ENCODE measurements at places on chromosomes 12 and 14.

GRCh38 chr14:36579001-36579555 lies 3.3 kb downstream of the NKX2-8 start:
- DNase-seq: no peak

DNA sequence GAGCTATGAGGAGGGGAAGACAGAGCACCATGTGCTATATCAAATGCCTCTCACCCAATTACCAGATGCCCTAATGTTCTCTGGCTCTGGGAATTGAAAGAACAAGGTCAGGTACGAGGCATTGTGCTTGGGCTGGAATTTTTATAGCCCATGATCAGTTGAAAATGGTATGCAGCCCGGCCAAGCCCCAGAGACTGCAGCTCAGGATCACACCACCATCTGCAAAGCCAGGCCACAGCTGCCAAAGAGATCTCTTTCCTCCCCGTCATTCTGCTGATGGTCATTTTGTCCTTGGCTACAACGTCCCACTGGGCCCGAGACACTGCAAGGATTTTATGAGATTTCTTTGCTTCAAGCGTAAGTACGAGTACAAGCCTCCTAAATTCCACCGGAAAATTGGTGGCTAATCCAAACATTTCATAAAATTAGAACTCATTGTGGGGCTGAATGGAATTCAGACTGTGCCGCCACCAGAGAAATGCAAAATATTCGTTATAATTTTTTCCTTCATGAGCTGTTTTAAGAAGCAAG lies 15.1 kb downstream of the NUAK1 start:
- DNase-seq: no peak

- no peak for DNase-seq
Measured at GRCh38 chr12:44217146-44217883, 381.4 kb downstream of the TMEM117 start.

DNA sequence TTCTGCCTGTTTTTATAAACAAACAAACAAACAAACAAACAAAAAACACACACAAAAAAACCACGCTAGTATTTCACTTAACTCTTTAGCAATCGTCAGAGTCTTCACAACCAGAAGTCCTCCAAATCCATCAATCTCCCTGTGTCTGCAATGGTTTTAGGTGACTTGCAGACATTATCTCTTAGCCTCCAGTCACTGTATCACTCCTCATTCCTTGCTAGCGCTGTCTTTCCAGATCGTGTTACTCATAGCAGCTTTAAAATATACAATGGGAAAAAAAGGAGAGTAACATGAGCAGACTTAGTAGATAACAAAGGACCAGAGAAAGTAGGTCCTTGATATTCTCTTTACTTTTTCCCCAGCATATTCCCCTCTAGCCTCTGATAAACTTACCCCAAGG lies 15.5 kb upstream of the ETNK1 start:
- no peak for DNase-seq

DNA sequence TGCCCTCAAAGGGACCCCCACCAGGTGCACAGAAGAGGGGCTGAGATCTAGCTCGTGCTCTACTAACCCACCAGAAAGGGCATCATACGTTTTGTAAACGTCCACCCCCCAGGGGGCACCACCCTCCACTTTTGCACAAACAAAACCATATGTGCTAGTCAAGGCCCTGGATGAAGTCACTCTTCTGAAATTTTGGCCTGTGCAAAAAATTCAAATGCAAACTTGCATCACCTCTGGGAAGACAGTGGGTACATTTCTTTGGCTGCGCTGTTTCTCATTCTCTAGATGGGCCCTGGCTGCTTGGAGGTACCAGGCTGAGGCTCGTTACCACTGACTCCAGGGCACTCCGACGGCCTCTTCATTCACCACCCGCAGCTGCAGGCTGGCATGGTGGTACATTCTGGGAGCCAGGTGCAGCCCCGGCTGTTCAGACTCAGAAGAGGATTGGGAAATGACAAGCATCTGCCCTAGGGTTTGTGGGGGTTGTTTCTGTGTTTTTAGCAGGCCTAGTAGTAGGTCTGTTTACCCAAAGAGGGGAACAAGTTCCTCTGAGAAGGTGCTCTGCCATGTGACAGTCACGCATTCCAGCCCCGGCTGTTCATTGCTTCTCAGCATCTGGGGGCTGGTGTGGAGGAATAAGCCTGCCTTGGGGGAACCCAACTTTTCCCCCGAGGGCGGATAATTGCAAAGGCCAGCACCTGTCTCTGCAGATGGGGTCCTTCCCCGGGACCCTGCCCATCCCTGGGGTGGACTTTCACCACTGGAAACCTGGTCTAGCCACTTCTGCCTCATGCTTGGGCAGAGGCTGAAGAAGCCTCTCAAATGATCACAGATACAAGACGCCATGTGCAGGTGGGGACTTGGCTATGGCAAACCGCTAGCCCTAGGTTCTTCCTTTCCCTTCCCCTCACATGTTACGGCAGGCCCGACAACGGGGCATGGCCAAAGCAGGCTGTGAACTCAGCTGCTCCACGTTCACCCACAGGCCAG lies 147.6 kb downstream of the DPF3 start:
- no peak for DNase-seq

GRCh38 chr14:44960146-44960545 lies 1.6 kb downstream of the KLHL28 start:
- DNase-seq: no peak

- DNase-seq: no peak
Measured at GRCh38 chr12:32659908-32660440, 19.1 kb upstream of the DNM1L start.

DNA sequence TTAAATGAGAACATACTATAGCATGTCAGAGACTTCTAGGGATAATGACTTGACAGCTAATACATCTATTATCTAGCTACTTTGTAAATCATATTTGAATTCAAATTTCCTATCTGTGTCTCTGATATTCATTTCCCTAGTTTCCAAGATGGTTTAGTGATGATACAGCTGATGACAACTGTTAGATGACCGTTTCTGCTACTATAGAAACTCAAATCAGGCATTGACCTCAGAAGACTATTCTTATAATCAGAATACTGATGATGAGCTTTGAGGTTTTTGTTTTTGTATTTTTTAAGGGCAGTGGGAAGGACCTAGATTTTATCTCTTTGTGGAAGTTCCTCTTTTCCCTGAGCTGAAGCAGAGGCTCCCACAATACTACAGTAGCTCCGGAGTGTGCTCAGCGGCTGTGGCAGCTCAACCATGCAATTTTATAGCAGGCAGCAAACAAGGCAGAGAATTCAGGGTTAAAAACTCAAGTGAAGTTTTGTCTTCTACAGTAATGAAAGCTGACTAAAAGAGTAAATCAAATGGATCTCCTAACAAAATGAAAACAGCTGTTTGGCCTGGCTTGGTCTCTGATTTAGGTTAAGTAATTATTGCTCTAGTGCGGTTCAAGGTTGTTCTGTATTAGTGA lies 145.1 kb downstream of the SLC25A21 start:
- DNase-seq: no peak

- no peak for DNase-seq
Measured at GRCh38 chr12:108048686-108049085, 80.4 kb upstream of the WSCD2 start.

DNA sequence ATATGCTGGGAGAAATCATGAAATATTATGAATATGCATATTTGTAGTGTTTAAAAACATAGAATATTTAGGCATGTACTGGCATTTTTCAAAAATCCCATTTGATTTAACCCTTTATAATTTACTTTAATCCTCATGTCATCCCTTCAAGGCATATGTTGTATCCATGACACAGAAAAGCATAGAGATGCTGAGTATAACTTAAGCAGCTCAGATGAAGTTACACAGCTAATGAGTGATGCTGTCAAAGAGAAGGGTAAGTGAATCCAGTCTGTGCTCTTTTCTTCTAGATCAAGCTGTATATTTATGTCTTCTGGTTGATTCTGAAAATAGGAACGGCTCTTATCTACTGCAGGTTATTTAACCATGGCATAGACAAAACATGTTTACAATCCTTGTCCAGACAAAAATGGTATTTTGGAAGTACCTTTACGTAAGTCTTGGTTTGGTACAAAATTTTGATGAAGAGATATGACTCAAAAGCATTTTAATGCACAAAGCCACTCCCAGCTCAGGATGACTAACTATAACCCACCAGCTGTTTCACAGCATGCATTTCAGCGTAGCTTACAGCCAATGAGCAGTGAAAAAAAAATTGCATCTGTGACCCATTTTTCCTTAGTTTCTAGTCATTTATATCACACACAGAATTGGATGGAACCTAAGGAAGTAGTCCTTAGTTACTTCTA lies 201.7 kb downstream of the STXBP6 start:
- DNase-seq: no peak

- no peak for DNase-seq
Measured at GRCh38 chr12:114404926-114405518, 922 bp downstream of the TBX5 start.

GRCh38 chr12:74514098-74514872 lies 23.4 kb upstream of the ATXN7L3B start:
- no peak for DNase-seq

DNA sequence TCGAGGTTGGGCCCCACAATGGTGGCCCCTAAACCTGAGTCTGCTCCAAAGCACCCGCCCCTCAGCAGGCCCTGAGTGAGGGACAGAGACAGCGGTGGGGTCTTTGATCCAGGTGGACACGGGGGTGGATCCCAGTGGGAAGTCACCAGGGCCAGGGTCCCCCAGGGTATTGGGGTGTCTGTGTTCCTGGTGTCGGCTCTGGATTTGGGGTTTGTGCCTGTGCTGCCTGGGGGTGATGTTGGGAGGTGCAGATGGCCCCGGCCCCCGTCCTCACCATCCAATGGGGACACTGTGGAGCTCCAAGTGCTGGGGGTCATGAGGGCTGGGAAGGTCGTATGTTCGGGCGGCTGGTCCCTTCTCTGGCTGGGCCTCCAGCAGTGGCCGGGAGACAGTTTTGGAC lies 354.2 kb downstream of the TMEM121 start:
- no peak for DNase-seq

DNA sequence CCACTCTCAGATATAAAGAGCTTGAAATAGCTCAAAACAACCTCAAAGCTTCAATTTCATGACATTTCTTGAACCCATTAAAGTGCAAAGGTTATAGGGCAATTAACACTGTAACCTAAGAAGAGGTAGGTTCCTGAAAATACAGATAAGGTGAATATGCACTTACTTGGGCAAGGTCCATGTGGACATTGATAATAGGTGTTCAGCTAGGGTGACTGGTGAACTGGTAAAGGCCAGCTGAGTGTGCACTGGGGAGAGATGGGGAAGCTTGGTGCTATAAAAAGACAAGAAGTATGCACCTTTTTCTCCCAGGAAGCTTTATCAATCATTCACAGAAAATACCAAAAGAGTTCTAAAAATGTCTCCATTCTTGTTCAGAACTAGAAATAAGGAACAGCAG lies 418.6 kb downstream of the SLC16A7 start:
- DNase-seq: no peak

GRCh38 chr12:54596526-54596946 lies 8.1 kb upstream of the PPP1R1A start:
- peak; percentile 46 for DNase-seq

DNA sequence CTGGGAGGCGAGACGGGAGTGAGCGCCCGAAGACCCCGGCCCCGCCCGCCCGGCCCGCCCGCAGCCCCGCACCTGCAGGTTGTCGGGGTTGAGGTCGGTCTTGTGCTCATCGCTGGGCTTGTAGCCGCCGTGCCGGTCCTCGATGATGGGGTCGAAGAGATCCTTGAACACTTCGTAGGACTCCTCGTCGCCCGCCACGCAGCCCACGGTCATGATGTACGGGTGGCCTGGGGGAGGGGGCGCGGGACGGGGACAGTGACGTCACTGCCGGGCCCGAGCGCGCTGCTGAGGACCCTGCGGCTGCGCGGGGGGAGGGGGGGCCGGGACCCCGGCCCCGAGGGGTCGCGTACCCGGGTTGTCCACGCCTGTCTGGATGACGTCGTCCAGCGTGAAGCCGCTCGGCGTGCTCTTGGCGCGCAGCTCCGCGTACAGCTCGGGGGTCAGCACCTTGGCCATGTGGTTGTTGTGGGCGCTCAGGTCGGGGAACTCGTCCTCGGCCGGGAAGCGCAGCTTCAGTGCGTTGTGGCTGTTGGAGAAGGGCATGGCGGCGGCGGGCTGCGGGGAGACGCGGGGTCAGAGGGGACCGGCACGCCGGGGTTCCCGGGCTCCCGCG lies 573 bp downstream of the CKB start:
- DNase-seq: no peak
